Urinary bladder (tissue), 4 donors: ENCODE measurements at places on chromosomes 6 and 20. TPM values are rescaled to one million over a fixed set of nuclear protein-coding genes. Genes with fewer than 3 reads are reported as not detected.

Gene WRNIP1
- total RNA-seq = 31.5 TPM

Gene RIMS4
- total RNA-seq = 2.4 TPM

Gene OXT
- total RNA-seq = not detected

Gene SASH1
- 92.2 TPM for total RNA-seq

Gene IL17A
- not detected for total RNA-seq
